ENCODE measurements at places on chromosomes 16 and 17. TPM values are rescaled to one million over a fixed set of nuclear protein-coding genes. Genes with fewer than 3 reads are reported as not detected.

The NOTUM gene
- 0.21 TPM for total RNA-seq

The PRR14 gene
- total RNA-seq: 23.6 TPM

The SPHK1 gene
- total RNA-seq: 29.5 TPM

The FOXL1 gene
- 1.5 TPM for total RNA-seq

The SLC4A1 gene
- 0.02 TPM for total RNA-seq

The METRN gene
- total RNA-seq: 175 TPM
